Thymus (tissue), 14 donors: ENCODE measurements at places on chromosomes 12 and 14. TPM values are rescaled to one million over a fixed set of nuclear protein-coding genes. Genes with fewer than 3 reads are reported as not detected.

The B3GNT4 gene
- 0.14 TPM for total RNA-seq

The SDSL gene
- total RNA-seq = 2.1 TPM

The NEUROD4 gene
- total RNA-seq = 0.09 TPM

The SOAT2 gene
- total RNA-seq = 0.61 TPM

The KDM5A gene
- 50.0 TPM for total RNA-seq

The KLHDC1 gene
- 3.9 TPM for total RNA-seq

The KLHL33 gene
- total RNA-seq = 0.80 TPM
